ENCODE measurements at places on chromosomes 1 and 21. TPM values are rescaled to one million over a fixed set of nuclear protein-coding genes. Genes with fewer than 3 reads are reported as not detected.

Gene A3GALT2
- not detected for total RNA-seq

GRCh38 chr1:51421964-51422363, 91.6 kb upstream of the TTC39A start:
- no peaks in the 10 kb centered on the region for H3K27me3 ChIP-seq
- peak overlapping the region; percentile 92 for H3K27ac ChIP-seq
- H3K36me3 ChIP-seq, result peaks cover 22% of the 10 kb centered on the region

DNA sequence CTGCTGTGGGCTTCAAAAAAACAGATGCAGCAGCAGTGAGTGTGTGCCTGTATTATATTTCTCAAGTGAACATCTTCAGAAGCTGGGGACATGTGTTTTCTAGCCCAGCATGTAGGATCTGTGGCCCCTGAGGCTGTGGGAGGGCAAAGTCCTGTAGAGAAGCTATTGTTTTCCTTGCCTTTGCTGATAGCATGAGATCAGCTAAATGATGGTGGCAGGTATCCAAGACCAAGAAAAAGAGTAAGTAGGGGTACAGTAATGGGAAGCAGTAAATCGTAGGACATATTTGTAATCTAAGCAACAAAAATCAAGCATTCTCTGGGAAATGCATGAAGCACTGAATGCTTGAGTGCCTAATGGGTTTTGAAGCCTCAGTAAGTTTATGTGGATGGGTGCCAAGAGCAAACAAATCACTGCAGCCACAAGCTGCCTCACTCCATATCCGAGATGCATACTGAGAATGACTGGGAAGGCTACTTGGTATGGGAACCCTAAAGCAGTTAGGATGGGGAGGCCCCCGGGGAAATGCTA, 98.3 kb downstream of the CD58 start:
- no peak overlapping the region for H3K4me3 ChIP-seq
- H3K27me3 ChIP-seq, result no peaks in the 10 kb centered on the region
- no peaks in the 10 kb centered on the region for H3K4me1 ChIP-seq
- H3K36me3 ChIP-seq, result no peaks in the 10 kb centered on the region
- DNase-seq, result no peak
- no peak overlapping the region for H3K27ac ChIP-seq

DNA sequence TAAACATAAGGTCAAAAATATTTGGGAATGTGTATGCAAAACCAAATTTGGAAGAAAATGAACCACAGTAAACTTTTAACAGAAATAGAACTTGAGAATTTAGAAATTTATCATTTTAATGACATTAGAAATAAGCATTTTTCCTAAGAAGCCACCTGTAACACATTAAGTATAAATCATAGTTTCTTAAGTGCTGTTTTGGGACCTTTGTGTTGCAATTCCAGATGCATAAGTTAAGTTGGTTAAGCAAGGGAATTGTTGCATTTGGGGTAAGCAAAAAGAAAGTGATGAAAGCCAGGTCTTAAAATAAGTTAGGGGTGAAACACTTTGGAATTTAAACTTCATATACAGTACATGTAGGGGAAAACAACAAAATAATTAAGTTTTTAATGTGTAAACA, 49.8 kb downstream of the CDKN2C start:
- peaks cover 1% of the 10 kb centered on the region for H3K36me3 ChIP-seq
- no peak for DNase-seq
- no peaks in the 10 kb centered on the region for H3K4me1 ChIP-seq
- no peaks in the 10 kb centered on the region for H3K27me3 ChIP-seq
- H3K4me3 ChIP-seq, result no peak overlapping the region

GRCh38 chr1:247453245-247453644, 4.7 kb downstream of the OR2B11 start:
- no peak overlapping the region for H3K4me3 ChIP-seq
- no peak for DNase-seq
- H3K36me3 ChIP-seq, result no peaks in the 10 kb centered on the region
- peaks cover 27% of the 10 kb centered on the region for H3K27me3 ChIP-seq

DNA sequence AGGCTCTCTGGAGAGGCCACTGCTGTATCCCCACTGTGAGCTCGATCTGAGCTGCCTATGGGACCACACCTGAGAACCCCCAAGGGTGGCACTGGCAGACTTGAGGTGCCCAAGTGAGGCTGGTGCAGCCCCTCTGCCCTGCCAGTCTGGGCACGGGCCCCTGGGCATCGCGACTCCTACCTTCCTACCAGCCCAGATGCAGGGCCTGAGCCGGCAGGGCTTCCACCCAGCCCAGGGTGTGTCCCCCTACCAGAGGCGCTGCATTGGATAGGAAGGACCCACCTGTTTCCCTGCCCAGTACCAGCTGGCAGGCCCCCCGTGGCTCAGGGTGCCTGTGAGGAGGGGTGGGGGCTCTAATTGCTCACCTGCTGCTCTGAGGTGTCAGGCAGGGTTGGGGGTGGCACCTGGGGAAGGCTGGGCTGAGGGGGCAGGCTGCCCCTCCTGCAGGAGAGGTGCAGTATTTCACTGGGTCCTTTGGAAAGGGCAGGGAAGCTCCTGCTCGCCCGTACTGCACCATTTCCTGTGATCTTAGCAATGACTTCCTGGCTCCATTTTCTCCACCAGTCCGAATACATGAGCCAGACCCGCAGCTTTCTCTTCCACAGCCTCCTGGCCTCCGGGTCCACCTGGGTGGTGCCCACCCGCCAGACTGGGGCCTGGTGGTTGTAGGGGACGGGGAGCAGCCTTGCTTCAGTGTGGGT, 11.8 kb downstream of the TP73 start:
- H3K27me3 ChIP-seq, result peaks cover 6% of the 10 kb centered on the region
- no peaks in the 10 kb centered on the region for H3K36me3 ChIP-seq
- no peaks in the 10 kb centered on the region for H3K4me1 ChIP-seq
- DNase-seq, result no peak

- no peak for DNase-seq
- no peaks in the 10 kb centered on the region for H3K27me3 ChIP-seq
- H3K4me1 ChIP-seq, result no peaks in the 10 kb centered on the region
- H3K36me3 ChIP-seq, result no peaks in the 10 kb centered on the region
These were observed 24.0 kb upstream of the CDC7 start for GRCh38 chr1:91476533-91477217.

DNA sequence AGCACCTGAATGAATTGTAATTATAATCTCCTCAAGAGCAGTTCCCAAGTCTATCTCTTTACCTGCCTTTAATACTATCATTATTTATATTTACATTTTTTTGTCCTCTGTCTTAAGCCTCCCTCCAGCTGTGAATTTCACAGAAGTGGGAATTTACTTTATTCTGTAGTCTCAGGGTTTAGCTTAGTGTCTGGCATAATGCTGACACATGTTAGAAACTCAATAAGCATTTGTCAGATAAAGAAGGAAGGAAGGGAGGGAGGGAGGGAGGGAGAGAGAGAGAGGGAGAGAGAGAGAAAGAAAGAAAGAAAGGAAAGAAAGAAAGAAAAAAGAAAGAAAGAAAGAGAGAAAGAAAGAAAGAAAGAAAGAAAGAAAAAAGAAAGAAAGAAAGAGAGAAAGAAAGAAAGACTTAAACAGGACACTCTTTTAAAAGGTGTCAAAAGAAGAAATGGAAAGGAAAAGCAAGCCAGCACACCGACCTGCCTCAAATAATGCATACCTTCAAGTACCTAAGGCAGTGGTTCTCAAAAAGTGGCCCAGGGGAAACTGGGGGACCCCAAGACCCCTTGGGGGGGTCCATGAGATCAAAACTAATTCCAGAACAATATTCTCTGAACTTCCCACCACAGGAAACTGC, 1.8 kb upstream of the PGLYRP4 start:
- H3K4me3 ChIP-seq, result no peak overlapping the region
- H3K27ac ChIP-seq, result no peak overlapping the region
- no peaks in the 10 kb centered on the region for H3K36me3 ChIP-seq
- H3K4me1 ChIP-seq, result peaks cover 20% of the 10 kb centered on the region
- peaks cover 40% of the 10 kb centered on the region for H3K27me3 ChIP-seq

Gene C8B
- total RNA-seq, result not detected

- H3K27me3 ChIP-seq, result peaks cover 41% of the 10 kb centered on the region
- H3K4me3 ChIP-seq, result no peak overlapping the region
- no peak overlapping the region for H3K27ac ChIP-seq
- H3K36me3 ChIP-seq, result no peaks in the 10 kb centered on the region
These were observed 16.8 kb downstream of the LGR6 start for GRCh38 chr1:202210385-202210784.

Gene CRYAA
- total RNA-seq, result not detected

GRCh38 chr1:70487910-70488665, 77.0 kb downstream of the CTH start:
- no peaks in the 10 kb centered on the region for H3K36me3 ChIP-seq
- peak; percentile 23 for DNase-seq
- no peak overlapping the region for H3K27ac ChIP-seq
- no peak overlapping the region for H3K4me3 ChIP-seq

Gene PRAMEF14
- not detected for total RNA-seq

All from activated T-cell treated with anti-CD3 and anti-CD28 coated beads, Interleukin-2, amount 50 U/mL, for 72 hours (primary cell).